ENCODE measurements at places on chromosomes 13 and 19. TPM values are rescaled to one million over a fixed set of nuclear protein-coding genes. Genes with fewer than 3 reads are reported as not detected.
A peak's percentile ranks its signal among the peaks of the same experiment; 100 is the strongest.

GRCh38 chr13:110216398-110217041 is 90.4 kb downstream of the COL4A1 start:
- DNase-seq, result no peak
- no peak overlapping the region for H3K27ac ChIP-seq
- H3K4me3 ChIP-seq, result no peak overlapping the region
- H3K27me3 ChIP-seq, result no peaks in the 10 kb centered on the region
- H3K36me3 ChIP-seq, result no peaks in the 10 kb centered on the region

DNA sequence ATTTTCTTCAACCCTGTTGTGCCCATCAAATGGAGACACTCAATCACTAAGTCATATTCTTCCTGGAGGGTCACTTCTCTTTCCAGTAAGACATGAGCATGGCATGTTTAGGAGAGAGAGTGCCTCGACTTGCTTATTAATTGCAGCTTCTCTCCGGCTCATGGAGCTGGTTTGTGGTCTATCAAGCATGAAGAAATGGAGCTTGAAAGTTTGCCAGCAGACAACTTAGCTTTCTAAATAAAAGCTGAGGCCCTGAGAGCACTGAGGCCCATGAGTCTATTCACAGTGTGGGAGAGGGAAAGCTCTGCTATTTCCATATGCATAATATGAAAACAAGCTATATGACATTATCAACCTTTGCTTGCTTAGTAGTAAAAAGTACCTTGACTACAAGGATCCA is 378.5 kb downstream of the FGF9 start:
- no peak overlapping the region for H3K4me3 ChIP-seq
- H3K4me1 ChIP-seq, result no peaks in the 10 kb centered on the region
- no peaks in the 10 kb centered on the region for H3K36me3 ChIP-seq
- H3K27ac ChIP-seq, result no peak overlapping the region
- no peak for DNase-seq
- no peaks in the 10 kb centered on the region for H3K27me3 ChIP-seq

- no peaks in the 10 kb centered on the region for H3K4me1 ChIP-seq
- no peaks in the 10 kb centered on the region for H3K27me3 ChIP-seq
- H3K27ac ChIP-seq, result no peak overlapping the region
- H3K4me3 ChIP-seq, result no peak overlapping the region
- H3K36me3 ChIP-seq, result no peaks in the 10 kb centered on the region
- peak; percentile 44 for DNase-seq
Observed at GRCh38 chr19:17332677-17333581, 1.7 kb downstream of the ANO8 start.

- H3K27me3 ChIP-seq, result no peaks in the 10 kb centered on the region
- no peaks in the 10 kb centered on the region for H3K4me1 ChIP-seq
- H3K4me3 ChIP-seq, result no peak overlapping the region
- H3K36me3 ChIP-seq, result no peaks in the 10 kb centered on the region
- H3K27ac ChIP-seq, result no peak overlapping the region
Observed at GRCh38 chr13:101488734-101489133, 36.3 kb downstream of the ITGBL1 start.

GRCh38 chr19:38850436-38850975 is 720 bp upstream of the HNRNPL start:
- peak overlapping the region; percentile 76 for H3K4me3 ChIP-seq
- H3K27ac ChIP-seq, result peak overlapping the region; percentile 97
- H3K36me3 ChIP-seq, result peaks cover 19% of the 10 kb centered on the region
- DNase-seq, result peak; percentile 98
- no peaks in the 10 kb centered on the region for H3K27me3 ChIP-seq

GRCh38 chr19:4090356-4091220 is 23.9 kb upstream of the ZBTB7A start:
- DNase-seq, result no peak
- no peaks in the 10 kb centered on the region for H3K4me1 ChIP-seq
- no peak overlapping the region for H3K27ac ChIP-seq
- H3K4me3 ChIP-seq, result no peak overlapping the region
- no peaks in the 10 kb centered on the region for H3K27me3 ChIP-seq

GRCh38 chr13:21078501-21078900 is 17.1 kb upstream of the LATS2 start:
- H3K4me1 ChIP-seq, result no peaks in the 10 kb centered on the region
- H3K4me3 ChIP-seq, result no peak overlapping the region
- no peaks in the 10 kb centered on the region for H3K27me3 ChIP-seq
- H3K36me3 ChIP-seq, result no peaks in the 10 kb centered on the region
- no peak overlapping the region for H3K27ac ChIP-seq
- DNase-seq, result no peak

DNA sequence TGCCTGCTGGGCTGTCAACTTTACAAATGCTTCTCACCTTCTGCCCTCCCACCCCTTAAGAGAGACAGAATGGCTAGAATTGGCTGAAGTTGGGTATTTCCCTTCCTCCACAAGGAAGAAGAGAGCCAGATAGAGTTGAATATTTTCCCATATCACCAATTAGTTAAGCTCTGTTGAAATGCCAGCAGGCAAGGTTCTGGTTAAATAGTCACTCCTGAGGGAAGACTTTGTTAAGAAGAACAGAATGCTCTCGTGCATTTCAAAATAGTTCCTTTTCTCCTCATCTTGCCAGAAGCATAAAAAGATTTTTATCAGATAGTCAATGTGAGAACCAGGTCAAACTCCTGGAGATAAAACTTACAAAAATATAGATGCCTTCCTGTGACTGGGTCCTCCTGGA is 2857.0 kb upstream of the PCDH20 start:
- no peak overlapping the region for H3K27ac ChIP-seq
- no peak overlapping the region for H3K4me3 ChIP-seq
- no peaks in the 10 kb centered on the region for H3K4me1 ChIP-seq
- DNase-seq, result no peak

GRCh38 chr19:3190921-3191805 is 5.4 kb downstream of the NCLN start:
- H3K4me1 ChIP-seq, result peaks cover 13% of the 10 kb centered on the region
- DNase-seq, result no peak
- no peak overlapping the region for H3K4me3 ChIP-seq

KRTDAP gene
- total RNA-seq, result not detected

DIAPH3 gene
- 0.10 TPM for total RNA-seq

SSBP4 gene
- 15.7 TPM for total RNA-seq

HDGFL2 gene
- total RNA-seq, result 14.0 TPM

SEMA6B gene
- 2.3 TPM for total RNA-seq

NLRP7 gene
- total RNA-seq, result not detected

CNMD gene
- total RNA-seq, result not detected

Measured in right lobe of liver (tissue), 6 donors.